ENCODE measurements at places on chromosomes 3 and 15.

- DNase-seq: peak; percentile 78
Measured at GRCh38 chr3:155352900-155353490, 59.5 kb upstream of the STRIT1 start.

GRCh38 chr3:14319654-14320182, 82.7 kb upstream of the SLC6A6 start:
- DNase-seq: peak; percentile 97

DNA sequence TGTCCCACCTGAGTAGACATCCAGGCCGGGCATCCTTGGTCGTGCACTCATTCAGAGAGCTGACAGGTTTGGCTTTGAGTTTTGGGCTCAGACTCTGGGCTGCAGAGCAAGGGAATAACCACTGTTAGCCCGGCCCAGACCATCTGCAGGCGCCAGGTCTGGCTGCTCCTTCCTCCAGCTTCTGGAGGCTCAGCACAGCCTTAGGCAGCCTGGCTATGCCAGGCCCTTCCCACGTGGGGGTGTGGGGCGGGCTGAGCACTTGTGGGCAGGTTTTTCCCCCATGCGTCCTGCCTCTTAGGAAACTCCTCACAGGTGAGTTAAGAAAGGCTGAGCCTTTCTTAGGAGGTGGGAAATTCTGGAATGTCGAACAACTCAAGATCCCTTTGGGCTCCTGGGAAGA, 11.2 kb downstream of the PLA2G4B start:
- no peak for DNase-seq

DNA sequence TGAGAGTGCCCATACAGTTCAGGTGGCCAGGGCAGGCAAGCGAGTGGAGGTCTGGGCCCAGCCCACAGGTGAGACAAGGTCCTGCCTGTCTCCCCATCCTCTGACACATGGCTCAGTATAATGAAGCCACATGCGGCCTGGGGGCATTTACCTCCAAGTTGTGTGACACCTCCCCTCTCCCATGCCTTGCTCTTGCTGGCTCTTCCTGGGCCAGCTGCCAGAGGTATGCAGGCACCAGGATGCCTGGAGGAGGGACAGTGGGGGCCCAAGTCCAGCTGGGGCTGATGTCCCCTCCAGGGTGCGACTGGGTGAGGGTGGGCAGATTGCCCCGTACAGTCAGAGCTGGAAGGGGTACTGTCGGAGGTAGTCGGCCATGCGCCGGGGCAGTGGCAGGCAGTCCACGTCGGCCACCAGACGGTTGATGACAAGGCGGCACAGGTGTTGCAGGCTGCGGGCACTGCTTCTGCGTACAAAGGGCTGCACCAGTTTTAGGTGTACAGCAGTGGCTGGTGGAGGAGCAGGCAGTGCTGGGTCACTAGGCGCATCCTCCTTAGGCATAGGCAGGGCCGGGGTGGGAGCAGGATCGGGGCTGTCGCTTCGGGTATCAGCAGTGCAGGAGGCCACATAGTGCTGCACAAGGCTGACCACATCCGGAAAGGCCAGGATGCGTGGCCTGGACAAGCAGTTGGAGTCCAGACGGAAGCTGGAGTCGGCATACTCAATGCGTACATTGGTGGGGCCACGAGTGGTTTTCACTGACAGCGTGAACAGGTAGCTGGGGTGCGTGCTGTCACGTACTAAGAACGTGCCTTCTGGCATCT, 4.1 kb downstream of the CISH start:
- peak; percentile 63 for DNase-seq

GRCh38 chr3:186119499-186119898, 10.6 kb upstream of the ETV5 start:
- no peak for DNase-seq

DNA sequence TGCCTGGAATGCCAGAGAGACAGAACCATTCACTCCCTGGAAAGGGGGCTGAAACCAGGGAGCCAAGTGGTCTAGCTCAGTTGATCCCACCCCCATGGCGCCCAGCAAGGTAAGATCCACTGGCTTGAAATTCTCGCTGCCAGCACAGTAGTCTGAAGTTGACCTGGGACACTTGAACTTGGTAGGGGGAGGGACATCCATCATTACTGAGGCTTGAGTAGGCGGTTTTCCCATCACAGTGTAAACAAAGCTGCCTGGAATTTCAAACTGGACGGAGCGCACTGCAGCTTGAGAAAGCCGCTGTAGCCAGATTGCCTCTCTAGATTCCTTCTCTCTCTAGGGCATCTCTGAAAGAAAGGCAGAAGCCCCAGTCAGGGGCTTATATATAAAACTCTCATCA, 310.7 kb upstream of the DPPA4 start:
- DNase-seq: no peak

GRCh38 chr3:122497425-122497824, 17.3 kb downstream of the KPNA1 start:
- peak; percentile 99 for DNase-seq

DNA sequence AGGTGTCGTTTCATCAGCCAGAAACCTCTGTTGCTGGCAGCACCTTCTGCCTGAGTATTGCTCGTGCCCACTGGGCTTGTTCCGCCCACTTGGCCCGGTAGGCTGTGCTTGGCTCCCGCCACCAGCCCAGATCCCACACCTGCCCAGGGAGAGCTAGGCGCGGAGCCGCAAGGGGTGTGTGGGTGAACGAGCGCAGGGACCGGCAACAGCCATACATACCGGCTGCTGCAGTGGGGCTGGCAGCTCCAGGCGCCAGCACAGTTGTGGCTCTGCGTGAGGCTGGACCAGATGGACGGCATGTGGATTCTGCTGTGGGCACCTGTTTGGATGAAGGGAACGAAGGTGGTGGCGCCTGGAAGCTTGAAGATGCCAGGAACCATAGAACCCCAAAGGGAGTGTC, 331.5 kb upstream of the MCTP2 start:
- no peak for DNase-seq

DNA sequence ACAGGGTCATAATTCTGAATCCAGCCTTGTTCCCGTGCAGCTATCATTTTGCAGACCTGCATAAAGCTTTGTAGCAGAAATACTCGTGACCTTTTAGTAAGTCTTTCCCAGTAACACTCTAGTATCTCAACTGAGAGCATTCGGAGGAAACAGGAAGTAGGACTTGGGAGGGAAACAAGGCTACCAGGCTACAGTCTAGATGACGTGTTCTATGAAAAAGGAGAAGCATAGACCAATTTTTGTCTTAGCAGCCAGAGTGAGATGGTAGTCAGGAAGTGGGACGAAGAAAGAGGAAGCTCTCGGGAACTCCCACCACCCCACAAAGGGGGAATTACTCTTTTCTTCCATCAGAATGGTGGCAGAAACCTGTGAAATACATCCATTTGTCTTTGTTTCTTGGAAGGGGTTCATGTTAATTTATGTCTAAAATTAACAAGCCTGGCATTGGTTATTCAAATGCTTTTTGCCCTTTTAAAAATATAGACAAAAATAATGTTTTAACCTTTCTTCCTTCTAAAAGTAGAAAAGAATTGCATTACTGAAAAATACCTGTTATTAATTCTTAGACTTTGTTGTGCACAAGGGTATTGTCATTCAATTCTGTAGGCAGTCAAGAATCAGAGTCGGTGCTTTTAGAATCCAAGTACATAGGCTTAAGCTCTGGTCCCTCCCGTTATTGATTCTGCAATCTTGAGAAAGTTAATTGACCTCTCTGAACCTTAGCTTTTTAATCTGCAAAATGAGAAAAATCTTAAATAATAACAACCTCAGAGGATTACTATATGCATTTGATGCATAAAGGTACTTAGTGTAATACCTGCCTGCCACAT, 1.6 kb upstream of the SUCNR1 start:
- DNase-seq: peak; percentile 100

- no peak for DNase-seq
Measured at GRCh38 chr3:12982619-12983101, 90.6 kb downstream of the IQSEC1 start.

- peak; percentile 19 for DNase-seq
Measured at GRCh38 chr3:2765002-2765579, 345.1 kb downstream of the IL5RA start.

DNA sequence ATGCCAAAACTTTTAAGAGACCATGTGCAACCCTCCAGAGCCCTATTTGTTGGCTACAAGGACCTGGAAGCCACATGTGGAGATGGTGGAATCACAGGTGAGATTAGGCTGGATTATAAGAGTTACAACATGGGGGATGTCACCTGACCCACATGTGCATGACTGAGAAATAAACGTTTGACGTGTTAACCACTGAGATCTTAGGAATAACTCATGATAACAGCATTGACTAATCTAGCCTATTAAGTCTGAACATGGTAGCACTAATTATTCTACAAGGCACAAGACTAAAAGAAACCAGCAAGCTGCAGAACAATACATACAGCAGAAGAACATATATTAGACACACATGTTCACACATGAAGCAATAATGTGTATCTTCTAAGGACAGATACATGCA, 38.4 kb downstream of the SUCLG2 start:
- DNase-seq: no peak

GRCh38 chr15:51311510-51311909, 26.9 kb downstream of the CYP19A1 start:
- DNase-seq: no peak

DNA sequence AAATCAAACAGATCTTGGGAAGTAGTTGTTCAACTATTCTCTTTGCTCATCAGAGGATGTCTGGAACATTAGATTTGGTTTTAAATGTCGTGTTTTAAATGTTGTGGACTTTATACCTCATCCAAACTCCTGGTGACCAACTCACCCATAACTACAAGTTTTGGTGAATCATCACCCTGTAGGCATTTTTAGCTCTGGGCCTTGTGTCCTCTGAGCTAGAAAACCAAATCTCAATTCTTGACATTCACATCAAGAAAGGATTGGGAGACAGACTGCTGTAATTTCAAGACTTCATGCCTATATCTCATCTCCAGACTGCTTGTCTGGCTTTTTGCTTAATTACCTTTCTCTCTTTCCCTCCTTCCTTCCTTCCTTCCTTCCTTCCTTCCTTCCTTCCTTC, 228.5 kb upstream of the ROBO2 start:
- DNase-seq: no peak

DNA sequence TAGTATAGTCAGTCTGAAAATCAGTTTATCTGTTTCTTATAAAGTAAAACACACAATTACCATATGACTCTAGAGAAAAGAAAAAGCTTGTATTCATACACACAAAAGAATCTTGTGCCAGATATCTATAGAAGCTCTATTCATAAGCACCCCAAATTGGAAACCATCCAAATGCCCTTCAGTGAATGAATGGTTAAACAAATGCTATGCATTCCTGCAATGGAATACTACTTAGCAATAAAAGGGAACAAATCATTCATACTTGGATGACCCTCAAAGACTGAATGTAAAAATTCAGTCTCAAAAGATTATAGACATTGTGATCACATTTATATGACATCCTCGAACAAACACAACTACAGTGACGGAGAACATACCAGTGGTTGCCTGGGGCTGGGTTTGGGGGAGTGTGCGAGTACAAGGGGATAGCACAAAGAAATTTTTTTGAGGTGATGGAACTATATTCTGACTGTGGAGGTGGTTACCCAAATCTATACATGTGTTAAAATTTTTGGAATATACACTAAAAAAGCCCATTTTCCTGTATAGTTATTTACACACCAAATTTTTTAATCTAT, 680.6 kb downstream of the NTRK3 start:
- DNase-seq: no peak

GRCh38 chr15:100301910-100302431, 39.8 kb downstream of the ADAMTS17 start:
- DNase-seq: no peak

GRCh38 chr3:189122526-189123205, 49.1 kb upstream of the TPRG1 start:
- no peak for DNase-seq

- DNase-seq: no peak
Measured at GRCh38 chr3:127062926-127063325, 80.0 kb downstream of the PLXNA1 start.

GRCh38 chr3:165883863-165884478, 46.7 kb upstream of the BCHE start:
- no peak for DNase-seq

GRCh38 chr15:34076785-34077184, 24.9 kb downstream of the EMC7 start:
- no peak for DNase-seq

GRCh38 chr3:112672716-112673541, 32.0 kb upstream of the CCDC80 start:
- DNase-seq: no peak

DNA sequence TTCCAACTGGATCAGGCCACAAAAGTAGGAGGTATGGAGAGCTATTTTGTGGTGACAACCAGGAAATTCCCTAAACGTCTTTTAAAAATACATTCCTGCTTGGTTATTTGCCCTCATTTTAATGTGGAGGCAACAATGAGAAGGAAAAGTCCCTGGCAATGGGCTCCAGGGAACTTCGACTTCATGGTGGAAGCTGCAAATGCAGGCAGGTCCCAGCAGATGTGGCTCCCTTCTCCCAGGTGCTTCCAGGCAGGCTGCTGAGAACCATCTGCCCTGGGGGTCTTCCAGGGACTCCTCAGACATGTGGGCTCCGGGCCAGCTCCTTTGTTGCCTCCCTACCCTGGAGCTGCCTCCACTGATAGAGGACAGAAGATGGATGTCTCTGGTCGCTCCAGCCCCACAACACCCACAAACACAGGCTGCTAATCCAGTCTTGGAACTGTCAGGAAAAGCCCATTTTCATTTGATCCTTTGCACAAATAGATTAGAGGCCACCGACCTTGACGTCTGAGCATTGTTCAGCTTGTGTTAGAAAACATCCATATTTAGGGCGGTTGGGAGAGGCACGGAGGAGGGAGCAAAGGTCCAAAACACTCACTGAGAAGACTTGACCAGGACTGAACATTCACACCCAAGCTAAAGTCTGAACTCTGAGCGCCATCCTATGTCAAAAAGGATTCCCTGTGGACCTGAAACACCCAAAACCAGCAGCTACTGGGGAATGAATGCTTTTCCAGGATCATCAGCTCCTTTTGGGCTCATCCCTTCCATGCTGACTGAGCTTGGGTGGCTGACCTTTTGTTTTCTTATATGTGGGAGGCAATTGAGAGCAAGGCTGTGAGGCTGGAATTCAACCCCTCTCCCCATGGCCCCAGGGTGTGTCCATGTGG, 30.2 kb upstream of the SLCO2A1 start:
- DNase-seq: no peak

GRCh38 chr3:29527246-29527645, 246.4 kb downstream of the RBMS3 start:
- no peak for DNase-seq

DNA sequence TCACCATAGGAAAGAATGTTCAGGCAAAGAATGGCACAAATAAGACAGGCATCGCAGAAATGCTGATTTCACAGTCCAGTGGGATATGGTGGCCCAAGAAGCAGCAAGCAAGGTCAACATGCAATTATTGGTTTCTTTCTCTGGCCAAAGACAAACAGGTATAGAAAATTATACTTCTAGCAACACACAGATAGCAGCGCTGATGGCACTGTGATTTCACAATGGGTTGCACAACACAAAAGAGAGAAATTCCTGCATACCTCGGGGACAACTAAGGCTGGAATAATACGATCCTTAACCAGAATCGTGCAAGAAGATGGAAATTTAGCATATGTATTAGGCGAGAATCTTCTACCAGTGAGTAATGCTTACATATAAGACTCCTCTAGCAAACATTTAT, 76.3 kb upstream of the NR2F2 start:
- DNase-seq: no peak
